ENCODE measurements at places on chromosomes 13 and 19.

DNA sequence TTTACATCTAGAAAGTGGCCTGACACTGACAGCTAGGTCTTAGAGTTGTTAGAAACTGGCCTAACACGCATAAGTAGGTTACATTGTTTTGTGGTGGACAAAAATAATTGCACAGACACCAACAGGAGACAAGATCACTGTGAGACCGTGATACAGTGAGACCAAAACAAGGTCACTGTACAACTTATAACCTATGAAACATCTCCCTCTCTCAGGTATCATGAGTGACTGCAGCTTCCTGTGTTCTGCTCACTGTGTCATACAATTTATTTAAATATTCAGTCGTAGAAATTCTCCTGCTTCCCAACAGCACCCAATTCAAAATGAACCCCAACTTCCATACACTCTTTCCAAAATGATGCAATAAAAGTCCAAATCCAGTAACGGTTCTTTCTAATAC, 2165.2 kb downstream of the PCDH9 start:
- DNase-seq = no peak

DNA sequence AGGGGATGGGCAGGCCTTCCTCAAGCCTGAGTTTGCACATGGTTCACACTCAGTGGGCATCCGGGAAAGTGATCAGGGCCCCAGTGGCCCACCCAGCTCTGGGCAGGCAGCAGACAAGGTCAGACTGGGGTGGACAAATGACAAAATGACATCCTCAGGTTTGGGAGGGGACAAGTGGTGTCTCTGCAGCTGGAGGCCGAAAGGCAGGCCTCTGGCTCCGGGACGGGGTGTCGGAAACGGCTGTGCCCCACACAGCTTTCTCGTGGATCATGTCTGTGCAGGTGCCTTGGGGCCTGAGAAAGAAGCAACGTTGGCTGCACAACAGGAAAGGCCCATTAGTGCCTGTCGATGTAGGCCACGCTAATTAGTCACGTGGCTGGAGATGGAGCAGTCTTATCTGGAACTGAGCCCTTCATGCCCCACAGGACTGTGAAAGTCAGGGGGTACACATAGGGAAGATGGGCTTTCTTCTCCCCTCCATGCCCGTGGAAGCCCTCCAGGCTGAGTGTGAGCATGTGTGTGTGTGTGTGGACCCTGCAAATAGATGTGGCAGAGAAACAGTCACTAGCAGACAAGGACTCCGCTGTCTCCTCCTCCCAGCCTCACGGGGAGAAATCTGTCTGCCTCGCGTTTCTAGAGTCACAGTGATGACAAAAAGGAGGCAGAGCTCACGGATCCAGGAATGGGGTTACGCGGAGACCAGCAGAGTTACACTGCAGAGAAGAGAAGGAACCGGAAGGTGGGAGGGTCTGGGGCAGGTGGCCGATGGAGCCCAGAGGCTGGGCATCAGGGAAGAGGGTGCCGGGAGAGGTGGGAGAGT, 44.2 kb downstream of the CHST8 start:
- DNase-seq = no peak

DNA sequence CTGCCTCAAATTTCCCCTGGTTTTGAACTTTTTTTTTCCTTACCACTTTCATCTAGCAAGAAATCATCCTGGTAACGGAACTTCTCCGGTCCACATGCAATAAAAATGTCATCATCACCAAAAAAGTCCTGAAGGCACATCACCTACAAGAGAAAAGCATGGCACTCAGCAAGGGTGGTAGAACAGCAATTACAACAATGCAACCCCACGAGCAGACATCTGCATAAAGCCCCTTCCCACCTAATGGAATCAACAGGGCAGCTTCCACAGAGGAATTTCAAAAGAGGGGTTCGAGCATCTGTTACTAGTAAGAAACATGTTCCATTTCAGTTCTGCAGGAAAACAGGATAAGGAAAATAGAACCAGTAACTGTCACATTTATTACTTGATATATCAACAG, 183.9 kb downstream of the DCLK1 start:
- no peak for DNase-seq

DNA sequence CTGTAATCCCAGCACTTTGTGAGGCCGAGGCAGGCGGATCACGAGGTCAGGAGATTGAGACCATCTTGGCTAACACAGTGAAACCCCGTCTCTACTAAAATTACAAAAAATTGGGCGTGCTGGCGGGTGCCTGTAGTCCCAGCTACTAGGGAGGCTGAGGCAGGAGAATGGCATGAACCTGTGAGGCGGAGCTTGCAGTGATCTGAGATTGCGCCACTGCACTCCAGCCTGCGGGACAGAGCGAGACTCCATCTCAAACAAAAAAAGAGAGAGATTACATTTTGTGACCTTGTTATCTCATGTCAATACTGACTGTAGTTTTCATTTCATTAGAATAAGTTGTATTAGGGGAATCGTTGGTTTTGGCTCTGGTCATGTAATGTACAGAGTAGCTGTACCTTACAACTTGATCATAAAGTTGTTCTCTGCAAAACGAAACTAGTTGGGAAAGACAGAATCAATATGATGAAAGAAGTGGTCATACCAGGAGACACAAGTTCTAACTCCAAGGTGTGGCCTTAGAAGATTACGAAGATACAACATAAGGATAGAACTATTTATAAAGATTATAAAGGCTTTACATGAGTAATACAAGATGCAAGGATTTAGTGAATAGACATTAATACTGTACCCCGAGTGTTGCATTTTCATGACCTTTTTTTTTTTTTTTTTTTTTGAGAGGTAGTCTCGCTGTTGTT, 15.3 kb downstream of the TMEM38A start:
- no peak for DNase-seq

DNA sequence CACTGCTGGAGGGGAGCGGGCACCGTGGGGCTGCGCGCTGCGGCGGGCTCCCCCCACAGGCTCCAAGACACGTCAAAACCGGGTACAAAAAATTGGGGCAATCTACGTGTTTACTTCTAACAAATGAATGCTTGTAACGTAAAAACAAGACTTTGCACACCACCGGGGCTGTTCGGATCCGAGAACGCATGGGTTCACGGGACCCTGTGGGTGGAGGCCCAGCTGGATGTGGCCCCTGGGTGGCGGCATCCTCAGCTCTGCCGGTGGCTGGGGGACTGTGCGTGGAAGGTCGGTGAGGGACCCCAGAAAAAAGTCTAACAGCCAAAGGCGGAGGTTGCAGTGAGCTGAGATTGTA, 10.3 kb upstream of the SLC7A10 start:
- no peak for DNase-seq

- no peak for DNase-seq
Observed at GRCh38 chr13:59745392-59745788, 418.3 kb downstream of the DIAPH3 start.

GRCh38 chr19:34067861-34068271, 104.4 kb upstream of the LSM14A start:
- no peak for DNase-seq

DNA sequence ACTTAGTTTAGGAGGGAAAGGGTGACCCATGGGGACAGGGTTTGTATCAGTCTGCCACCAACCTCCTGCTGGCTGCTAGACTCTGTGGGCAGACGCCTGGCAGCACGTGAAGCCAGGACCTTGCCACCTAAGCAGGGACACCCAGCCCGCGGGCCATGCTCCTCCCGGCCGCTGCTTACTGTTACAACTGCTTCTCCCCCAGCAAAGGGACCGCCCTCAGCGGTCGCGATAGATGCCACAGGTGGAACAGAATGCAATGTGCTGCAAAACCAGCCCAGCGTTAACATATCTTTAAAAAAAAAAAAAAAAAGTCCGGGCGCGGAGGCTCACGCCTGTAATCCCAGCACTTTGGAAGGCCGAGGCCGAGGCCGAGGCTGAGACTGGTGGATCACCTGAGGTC, 1.9 kb upstream of the RHPN2 start:
- no peak for DNase-seq

DNA sequence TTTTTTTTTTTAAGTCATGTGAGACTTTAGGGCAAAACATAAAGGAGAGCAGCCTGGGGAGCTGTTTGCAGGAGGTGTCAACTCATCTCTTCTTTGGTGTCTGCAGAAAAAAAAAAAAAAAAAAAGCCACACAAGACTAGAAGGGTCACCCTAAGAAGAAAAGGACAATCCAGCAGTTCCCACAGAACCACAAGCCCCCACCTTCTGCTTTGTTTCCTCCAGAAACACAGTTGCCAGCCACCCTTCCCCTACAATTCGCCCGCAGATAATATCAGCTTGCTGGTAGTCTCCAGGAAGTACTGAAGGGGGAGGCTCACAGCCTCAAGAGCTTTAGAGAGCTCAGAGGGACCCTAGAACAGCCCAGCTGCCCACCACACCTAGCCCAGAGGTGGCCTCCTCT, 22.3 kb upstream of the ZBTB7A start:
- DNase-seq = no peak

- no peak for DNase-seq
Observed at GRCh38 chr13:29125191-29125933, 305.2 kb downstream of the MTUS2 start.

DNA sequence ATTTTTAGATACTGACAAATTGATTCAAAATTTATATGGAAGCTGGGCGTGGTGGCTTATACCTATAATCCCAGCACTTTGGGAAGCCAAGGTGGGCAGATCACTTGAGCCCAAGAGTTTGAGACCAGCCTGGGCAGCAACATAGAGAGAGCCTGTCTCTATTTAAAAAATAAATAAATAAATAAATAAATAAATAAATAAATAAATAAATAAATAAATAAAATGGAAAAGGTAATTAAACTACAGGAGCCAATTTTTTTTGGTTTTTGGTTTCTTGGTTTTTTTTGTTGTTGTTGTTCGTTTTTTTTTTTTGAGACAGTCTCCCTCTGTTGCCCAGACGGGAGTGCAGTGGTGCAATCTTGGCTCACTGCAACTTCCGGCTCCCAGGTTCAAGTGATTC, 29.4 kb upstream of the TRIM13 start:
- DNase-seq = no peak

DNA sequence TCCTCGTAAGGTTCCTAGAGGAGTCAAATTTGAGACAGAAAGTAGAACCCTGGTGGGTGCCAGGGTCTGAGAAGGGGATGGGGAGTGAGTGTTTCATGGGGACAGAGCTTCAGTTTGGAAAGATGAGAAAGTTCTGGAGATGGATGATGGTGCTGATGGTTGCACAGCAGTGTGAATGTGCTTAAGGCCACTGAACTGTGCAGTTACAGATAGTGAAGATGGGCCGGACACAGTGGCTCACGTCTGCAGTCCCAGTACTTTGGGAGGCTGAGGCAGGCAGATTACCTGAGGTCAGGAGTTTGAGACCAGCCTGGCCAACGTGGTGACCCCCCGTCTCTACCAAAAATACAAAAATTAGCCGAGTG, 917 bp downstream of the SPC24 start:
- DNase-seq = no peak

DNA sequence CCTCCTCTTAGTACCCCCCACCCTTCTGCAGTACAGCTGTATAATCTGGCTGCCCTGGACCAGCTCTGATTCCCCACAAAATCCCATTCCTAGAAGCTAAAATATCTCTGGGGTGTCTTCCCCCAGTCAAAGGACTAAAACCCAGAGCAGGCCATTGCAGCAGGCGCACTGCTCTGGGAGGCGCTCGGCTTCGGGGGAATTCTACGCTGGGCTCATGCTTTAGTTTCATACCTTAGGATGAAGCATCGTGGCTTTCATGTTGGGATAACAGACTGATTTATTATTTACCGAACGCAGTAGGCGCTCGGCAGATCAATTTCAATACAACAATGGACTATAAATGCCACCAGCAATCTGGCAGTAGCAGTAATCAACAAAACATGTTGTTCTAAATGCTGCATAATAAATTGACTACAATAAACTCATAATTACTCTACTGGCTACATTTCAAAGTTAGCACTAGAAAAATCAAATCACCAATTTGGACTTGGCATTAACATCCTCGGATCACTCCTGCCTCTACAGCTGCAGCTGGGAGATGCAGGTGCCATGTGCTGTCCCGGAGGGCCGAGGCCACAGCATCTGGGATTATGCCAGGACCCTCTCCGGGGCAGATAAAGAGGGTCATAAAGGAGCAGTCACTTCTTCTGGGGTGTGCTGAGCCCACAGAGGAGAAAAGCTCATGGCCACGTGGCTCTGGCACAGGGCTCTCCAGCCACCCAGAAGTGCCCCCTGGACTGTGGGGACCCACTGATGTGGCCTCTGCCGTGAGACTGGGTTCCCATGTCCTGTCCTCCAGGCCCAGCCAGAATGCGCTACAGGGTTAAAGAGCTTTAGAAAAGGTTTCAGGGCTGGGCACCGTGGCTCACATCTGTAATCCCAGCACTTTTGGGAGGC, 35.3 kb downstream of the CEBPG start:
- no peak for DNase-seq

- no peak for DNase-seq
Observed at GRCh38 chr13:103883698-103884097, 817.5 kb upstream of the SLC10A2 start.

- DNase-seq = no peak
Observed at GRCh38 chr13:98685146-98685545, 67.3 kb downstream of the SLC15A1 start.

- DNase-seq = no peak
Observed at GRCh38 chr13:75960538-75960994, 324.4 kb downstream of the LMO7 start.

DNA sequence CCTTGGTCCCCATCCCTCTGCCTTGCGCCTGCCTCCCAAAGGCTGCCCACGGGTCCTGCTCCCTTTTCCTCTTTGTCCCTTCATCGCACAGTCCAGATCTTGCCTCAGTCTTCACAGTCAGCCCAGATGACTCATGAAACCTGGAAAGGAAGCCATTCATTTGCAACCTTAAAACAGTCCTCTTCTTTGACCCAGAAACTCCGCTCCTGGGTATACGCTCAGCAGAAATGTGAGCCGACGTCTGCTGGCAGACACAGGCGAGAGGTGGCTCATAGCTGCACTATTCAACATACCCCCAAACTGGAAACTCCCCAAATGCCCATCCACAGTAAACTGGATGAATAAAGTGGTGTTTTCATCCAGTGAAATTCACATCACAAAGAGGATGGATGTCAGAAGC, 13.6 kb upstream of the PEPD start:
- DNase-seq = no peak

- DNase-seq = no peak
Observed at GRCh38 chr19:18698321-18699167, 15.1 kb downstream of the CRTC1 start.

DNA sequence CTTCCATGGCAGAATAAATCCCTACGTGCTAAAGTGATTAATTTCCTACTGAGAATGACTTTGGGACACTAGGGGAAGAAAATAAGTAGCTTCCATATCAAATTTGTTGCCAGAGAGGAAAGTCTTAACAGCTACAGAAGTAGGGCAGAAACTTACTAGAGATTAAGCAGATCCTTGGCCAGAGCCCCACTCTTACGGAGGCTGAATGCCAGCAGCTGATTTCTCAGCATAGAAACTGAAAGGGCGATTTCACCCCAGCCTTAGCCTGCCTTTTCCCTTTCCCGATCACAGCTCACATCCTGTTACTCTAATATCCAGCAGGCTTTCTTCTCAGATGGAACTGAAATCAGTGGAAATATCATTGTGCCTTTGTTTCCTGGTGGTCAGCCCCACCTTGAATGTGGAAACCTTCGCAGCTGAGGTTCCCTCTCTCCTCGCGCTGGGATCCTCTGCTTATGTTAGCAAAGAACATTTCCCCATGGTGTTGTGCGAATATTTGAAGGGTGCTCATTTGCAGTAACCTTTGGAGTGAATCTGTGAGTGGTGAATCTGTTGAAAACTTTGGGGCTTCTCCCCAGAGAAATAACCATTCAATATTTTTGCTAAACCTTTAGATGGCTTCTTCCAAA, 8.4 kb downstream of the FAM124A start:
- no peak for DNase-seq

GRCh38 chr19:38165335-38165734, 58.7 kb downstream of the DPF1 start:
- no peak for DNase-seq

GRCh38 chr13:31807090-31807541, 67.8 kb downstream of the RXFP2 start:
- no peak for DNase-seq

Data from cortex of kidney (tissue), 1 donor.